ENCODE measurements at places on chromosomes 1 and 21. TPM values are rescaled to one million over a fixed set of nuclear protein-coding genes. Genes with fewer than 3 reads are reported as not detected.

GRCh38 chr1:174142836-174143235, 16.5 kb upstream of the RABGAP1L start:
- no peak for DNase-seq
- no peaks in the 10 kb centered on the region for H3K27me3 ChIP-seq
- H3K36me3 ChIP-seq: no peaks in the 10 kb centered on the region
- no peak overlapping the region for H3K4me3 ChIP-seq
- no peak overlapping the region for H3K27ac ChIP-seq
- H3K4me1 ChIP-seq: no peaks in the 10 kb centered on the region

DNA sequence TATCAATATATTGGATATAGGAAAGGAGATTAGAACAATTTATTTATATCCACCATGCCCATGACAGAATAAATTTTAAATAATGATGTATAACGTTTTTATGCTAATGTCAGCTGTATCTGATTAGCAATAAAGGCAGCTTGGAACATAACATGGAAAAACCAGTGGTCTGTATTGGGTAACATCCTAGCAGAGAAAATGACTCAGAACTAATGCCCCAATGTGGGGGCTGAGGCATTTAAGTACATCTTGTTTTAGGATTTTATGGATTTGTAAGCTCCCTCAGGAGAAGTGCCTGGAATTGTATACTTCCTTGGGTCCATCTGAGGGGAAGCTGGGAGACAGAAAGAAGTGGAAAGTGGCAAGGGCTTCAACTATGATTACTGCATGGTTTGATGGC, 82.3 kb downstream of the HMCN1 start:
- no peak overlapping the region for H3K4me3 ChIP-seq
- H3K27ac ChIP-seq: no peak overlapping the region
- DNase-seq: no peak

DNA sequence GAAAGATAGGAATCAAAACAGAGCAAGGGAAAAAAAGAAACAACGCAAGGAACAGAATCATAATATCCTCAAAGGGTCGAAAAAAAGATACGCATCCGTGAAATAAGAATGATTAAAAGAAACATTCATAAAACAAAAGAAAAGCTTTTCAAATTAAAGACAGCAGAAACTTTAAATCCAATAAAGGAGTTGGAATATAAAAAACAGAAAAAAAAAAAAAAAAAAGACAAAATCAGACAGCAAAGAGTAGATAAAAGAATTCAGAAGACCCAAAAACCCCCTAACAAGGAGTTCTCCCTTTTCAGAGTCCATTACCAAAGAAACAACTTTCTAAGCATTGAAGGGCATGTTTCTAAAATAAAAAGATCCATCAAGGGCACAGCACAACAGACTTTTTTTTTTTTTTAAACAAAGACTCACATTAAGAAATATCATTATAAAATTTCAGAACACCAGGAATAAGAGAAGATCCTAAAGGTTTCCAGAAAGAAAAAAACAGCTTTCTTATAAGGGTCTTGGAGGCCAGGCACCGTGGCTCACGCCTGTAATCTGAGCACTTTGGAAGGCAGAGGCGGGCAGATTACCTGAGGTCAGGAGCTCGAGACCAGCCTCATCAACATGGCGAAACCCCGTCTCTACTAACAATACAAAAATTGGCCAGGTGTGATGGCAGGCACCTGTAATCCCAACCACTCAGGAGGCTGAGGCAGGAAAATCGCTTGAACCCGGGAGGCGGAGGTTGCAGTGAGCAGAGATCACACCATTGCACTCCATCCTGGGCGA, 44.7 kb downstream of the ENAH start:
- H3K4me3 ChIP-seq: no peak overlapping the region
- no peaks in the 10 kb centered on the region for H3K36me3 ChIP-seq
- H3K4me1 ChIP-seq: no peaks in the 10 kb centered on the region
- no peaks in the 10 kb centered on the region for H3K27me3 ChIP-seq

Gene PEAR1
- 0.32 TPM for total RNA-seq

Gene RUNX3
- total RNA-seq: 105 TPM

Data from CD4-positive, alpha-beta memory T cell (primary cell).